T-helper 1 cell (primary cell): ENCODE measurements at places on chromosomes 11 and 22.

- DNase-seq: no peak
These were observed 9.0 kb upstream of the COMT start for GRCh38 chr22:19932367-19933206.

GRCh38 chr11:12232817-12233601, 122.6 kb downstream of the MICAL2 start:
- DNase-seq: no peak

GRCh38 chr11:112100462-112100861, 13.8 kb downstream of the SDHD start:
- DNase-seq: no peak

DNA sequence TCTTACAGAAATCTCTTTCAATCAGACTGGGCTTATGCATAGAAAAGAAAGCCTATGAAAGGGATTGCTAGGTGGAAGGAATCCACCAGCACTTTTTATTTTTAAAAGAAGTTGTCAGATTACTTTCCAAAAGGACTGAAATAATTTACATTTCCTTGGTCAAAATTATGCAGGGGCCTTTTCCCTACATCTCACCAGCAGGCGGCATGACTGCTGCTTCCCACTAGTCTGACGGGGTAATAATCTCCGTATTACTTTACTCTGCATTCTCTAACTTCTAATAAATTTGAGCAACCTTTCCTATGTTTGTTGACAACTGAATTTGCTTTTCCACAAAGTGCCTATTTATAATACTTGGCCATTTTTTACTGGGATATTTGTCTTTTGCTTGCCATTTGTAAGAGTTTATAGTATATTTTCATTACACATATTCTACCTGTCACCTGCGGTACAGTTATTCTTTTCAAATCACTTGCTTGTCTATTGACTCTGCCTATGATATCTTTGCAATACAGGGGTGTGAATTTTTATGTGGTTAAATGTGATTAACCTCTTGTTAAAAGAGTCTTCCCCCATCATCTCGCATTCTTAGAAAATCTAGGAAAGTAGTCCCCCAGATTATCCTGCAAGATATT, 51.9 kb upstream of the USP47 start:
- no peak for DNase-seq

GRCh38 chr11:111735262-111736116, 30.7 kb downstream of the PPP2R1B start:
- no peak for DNase-seq

GRCh38 chr22:46537946-46538813, 760 bp upstream of the CELSR1 start:
- no peak for DNase-seq

GRCh38 chr22:46580940-46581537, 39.1 kb upstream of the GRAMD4 start:
- DNase-seq: no peak

GRCh38 chr22:36942556-36942955, 29.1 kb downstream of the CSF2RB start:
- DNase-seq: no peak
